Muscle of arm (tissue), 14 donors: ENCODE measurements at places on chromosomes 12 and 14.

GRCh38 chr12:27387473-27387872, 54.8 kb downstream of the BMAL2 start:
- DNase-seq: no peak

GRCh38 chr12:4939418-4940023, 29.8 kb downstream of the KCNA1 start:
- DNase-seq: no peak

GRCh38 chr14:101090976-101091375, 187.5 kb upstream of the RTL1 start:
- DNase-seq: no peak

GRCh38 chr12:23585156-23585781, 364.2 kb downstream of the SOX5 start:
- no peak for DNase-seq

DNA sequence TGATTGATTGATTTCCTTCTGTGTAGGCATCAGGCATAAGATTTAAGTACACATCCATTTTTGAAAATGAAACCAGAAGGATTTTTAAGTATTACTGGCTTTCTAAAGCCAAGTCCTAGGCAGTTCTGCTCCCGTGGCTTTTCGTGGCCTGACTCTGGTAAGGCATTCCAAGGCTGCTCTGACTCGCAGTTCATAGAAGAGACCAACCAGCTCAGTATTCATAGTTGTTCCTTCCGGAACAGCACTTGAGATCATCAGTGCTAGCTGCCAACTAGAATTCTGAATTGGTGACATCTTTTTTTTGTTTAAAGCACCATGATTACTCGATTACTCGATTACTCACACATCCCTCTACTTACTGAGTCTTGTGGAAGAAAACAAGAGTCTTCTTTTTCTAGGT, 25.9 kb downstream of the SUDS3 start:
- DNase-seq: no peak

- no peak for DNase-seq
Observed at GRCh38 chr12:124418791-124419190, 123.9 kb downstream of the RFLNA start.

GRCh38 chr14:35631071-35631805, 97.3 kb downstream of the INSM2 start:
- no peak for DNase-seq

DNA sequence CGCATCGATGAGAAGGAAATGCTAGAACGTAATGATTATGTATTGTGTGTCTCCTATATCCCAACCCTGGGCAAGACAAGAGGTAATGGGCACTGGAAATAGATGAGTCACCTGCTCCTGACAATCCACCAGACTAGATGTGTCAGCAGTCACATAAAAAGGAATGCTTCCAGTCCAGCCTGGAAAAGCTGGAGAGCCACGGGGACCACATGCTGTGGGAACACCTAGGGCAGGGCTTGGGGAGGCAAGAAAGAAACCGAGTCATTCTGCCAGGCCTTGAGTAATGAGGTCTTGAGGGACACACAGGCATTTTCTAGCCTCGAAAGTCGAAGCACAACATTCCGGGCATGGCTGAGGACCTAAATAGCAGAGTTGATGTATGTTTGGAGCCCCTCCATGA, 716.7 kb upstream of the TMEM132C start:
- DNase-seq: no peak

GRCh38 chr14:75467763-75468162, 39.9 kb downstream of the JDP2 start:
- DNase-seq: no peak

GRCh38 chr12:94112121-94112520, 36.3 kb upstream of the PLXNC1 start:
- no peak for DNase-seq

GRCh38 chr12:88328090-88328489, 186.0 kb downstream of the TMTC3 start:
- no peak for DNase-seq

GRCh38 chr12:49296836-49297694, 2.1 kb downstream of the PRPH start:
- no peak for DNase-seq

DNA sequence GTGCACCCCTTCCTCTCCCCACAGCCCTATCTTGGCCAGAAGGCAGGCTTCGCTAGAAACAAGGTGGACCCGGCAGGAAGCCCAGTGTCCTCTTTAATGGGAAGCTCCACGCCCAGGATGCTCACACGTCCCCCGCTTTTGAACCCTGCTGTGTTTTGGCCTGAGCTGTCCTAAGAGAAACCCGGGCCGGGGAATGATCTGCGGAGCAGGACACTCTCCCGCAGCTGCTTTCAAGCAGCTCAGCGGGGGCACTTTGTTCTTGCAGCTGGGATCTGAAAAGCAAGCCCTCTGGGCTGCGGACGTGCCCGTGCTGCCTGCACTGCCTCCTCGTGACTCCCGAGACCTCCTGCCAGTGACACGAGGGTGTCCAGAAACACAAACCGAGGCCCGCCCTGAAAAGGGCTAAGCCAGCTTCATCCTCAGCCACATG, 30.0 kb downstream of the SCARB1 start:
- DNase-seq: no peak

GRCh38 chr14:95397325-95397724, 77.6 kb upstream of the CLMN start:
- DNase-seq: no peak

- DNase-seq: peak; percentile 60
Observed at GRCh38 chr12:95674631-95675030, 115.9 kb downstream of the NTN4 start.

GRCh38 chr14:91732439-91732838, 553 bp upstream of the CATSPERB start:
- no peak for DNase-seq

GRCh38 chr12:56124133-56124532, 3.9 kb upstream of the ESYT1 start:
- DNase-seq: no peak

- DNase-seq: no peak
Observed at GRCh38 chr14:99506276-99506675, 25.1 kb downstream of the CCNK start.

- no peak for DNase-seq
Observed at GRCh38 chr14:56797569-56798446, 12.5 kb downstream of the OTX2 start.

GRCh38 chr14:70622111-70622712, 19.5 kb upstream of the TTC9 start:
- DNase-seq: no peak

DNA sequence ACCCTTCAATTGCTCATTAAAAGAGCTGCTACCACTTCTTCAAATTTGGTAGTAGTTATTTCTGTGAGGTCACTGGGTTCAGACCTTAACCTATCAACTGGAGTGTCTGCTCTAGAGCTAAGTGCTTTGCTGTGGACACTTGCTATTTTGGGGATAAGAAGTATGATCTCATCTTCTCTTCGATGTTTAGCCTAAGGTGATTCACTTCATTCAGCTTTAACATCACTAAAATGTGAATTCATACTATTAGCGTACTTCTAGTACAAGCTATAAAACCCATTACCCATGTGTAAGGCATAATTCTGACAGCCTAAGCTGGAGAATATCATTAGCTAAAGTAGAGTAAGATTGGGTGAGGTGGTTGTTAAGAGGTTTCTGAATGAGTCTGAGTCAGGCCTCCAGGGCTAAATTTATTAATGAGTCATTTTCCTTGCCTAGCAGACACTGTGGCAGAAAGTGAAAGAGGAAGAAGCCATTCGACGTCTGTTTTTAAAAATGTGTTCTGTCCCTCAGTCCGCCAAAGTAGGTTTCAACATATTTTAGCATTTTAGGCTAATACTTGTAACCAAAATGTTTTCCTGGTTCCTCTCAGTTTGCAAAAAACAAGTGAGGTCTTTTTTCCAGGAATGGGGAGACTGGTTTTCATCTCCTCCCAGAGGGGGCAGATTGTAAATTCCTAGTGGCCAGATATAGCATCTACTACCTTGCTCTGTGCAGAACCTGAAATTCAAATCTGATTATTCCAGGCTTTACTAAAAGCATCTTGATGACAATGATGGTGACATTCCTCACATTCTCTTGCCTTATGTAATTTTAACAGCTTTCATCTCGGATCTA, 103.6 kb downstream of the SSPN start:
- DNase-seq: no peak

- no peak for DNase-seq
Observed at GRCh38 chr12:112555621-112556233, 137.0 kb downstream of the PTPN11 start.

DNA sequence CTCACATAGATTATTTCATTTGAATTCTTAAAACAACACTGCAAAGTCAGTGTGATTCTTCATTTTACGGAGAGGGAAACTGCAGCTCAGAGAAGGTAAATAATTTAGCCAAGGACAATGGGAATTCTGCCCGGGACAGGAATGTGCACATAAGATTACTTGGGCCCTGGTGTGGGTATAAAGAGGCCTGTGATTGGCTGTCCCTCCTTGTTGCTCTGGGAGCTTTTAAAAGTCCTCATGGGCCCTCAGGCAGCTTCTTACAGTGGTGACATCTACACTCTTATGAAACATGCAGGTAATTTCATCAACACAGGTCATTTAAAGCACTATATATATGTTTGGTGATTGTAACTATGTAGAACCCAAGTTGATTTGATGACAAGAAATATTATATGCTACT, 100.3 kb downstream of the ESR2 start:
- no peak for DNase-seq

- no peak for DNase-seq
Observed at GRCh38 chr12:108017472-108018057, 111.5 kb upstream of the WSCD2 start.

- no peak for DNase-seq
Observed at GRCh38 chr12:105907982-105908381, 230.8 kb downstream of the NUAK1 start.

GRCh38 chr12:2555487-2556082, 239.2 kb upstream of the FKBP4 start:
- no peak for DNase-seq
